ENCODE measurements at places on chromosomes 1 and 21. TPM values are rescaled to one million over a fixed set of nuclear protein-coding genes. Genes with fewer than 3 reads are reported as not detected.

The RNU1-3 gene
- polyA plus RNA-seq = not detected

GRCh38 chr1:210648588-210649269, 320.0 kb downstream of the HHAT start:
- DNase-seq = no peak

The RIMKLA gene
- 2.6 TPM for polyA plus RNA-seq

The CD1E gene
- 0.50 TPM for polyA plus RNA-seq

- DNase-seq = no peak
Measured at GRCh38 chr1:112507921-112508277, 866 bp upstream of the WNT2B start.

The GJB5 gene
- not detected for polyA plus RNA-seq

- DNase-seq = no peak
Measured at GRCh38 chr1:224759135-224759534, 143.0 kb downstream of the CNIH3 start.

DNA sequence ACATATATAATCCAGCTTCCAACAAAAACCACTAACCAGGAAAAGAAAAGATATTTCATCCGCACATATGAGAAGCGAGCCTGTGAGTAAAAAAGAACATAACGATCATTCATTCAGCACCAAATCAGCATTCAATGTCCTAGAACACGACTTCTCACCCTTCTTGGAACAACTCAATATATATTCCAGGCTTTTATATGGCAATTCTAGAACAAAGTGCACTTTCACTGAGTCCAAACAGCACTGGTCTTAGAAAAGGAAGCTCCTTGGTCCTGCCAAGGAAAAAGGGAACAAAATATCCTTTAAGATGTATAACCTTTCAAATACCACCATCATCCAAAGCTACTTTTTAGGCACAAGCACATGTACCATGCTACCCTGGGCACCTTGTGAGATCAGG, 44.5 kb downstream of the RPL5 start:
- no peak for DNase-seq

The CR1L gene
- not detected for polyA plus RNA-seq

The PLA2G2C gene
- polyA plus RNA-seq = not detected

The CD46 gene
- polyA plus RNA-seq = 18.6 TPM

DNA sequence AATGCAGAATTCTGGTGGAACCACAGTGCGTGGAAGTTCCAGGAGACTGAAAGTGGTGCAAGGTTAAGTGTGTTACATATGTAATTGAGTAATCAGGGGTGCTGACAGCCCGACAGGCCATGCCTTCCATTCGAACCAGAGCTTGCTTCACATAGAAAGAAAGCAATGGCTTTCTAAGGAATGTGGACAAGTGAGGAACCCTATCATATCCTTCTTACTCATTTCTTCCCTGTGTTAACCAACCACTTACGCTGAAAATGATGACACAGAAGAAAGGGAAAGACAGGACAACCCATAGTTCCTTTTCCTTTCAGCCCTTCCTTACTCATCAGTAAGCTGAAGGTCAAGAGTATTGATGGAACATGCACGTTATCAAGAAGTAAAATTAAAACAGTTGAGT, 48.1 kb upstream of the KCNA3 start:
- DNase-seq = no peak

DNA sequence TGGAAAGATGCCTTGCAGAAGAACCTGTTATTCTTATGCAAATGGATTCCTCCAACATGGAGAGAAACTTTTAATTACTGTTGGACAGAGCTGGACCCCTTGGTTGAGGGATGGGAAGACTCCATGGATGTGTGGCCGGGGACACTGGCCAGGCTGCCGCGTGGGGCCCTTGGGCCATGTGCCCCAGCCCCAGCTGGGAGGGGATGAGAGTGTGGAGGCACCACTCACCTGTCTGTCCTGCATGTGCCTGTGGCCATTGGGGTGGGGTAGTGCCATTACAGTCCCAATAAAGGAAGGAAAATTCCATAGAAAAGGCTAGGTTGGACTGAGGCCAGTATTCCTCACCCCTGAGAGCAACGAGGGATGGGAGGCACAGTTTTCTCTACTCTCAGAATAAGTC, 564.5 kb upstream of the PTBP2 start:
- no peak for DNase-seq

- DNase-seq = peak; percentile 38
Measured at GRCh38 chr1:41626616-41627375, 142.3 kb upstream of the EDN2 start.

The FCRL6 gene
- polyA plus RNA-seq = not detected

The ADGRB2 gene
- not detected for polyA plus RNA-seq

DNA sequence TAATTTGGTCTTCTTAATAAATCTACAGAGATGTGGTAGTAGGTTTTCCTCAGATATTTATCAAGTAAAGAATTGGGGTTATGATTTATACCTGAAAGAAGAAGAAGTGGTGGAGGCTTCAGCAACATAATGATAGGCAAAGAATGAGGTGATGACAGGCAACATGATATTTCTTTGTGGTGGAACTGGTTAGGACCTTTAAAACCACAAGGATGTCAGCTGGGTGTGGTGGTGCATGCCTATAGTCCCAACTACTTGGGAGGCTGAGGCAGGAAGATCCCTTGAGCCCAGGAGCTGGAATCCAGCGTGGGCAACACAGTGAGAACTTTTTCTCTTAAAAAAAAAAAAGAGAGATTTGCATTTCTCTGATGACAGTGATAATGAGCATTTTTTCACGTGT, 34.1 kb upstream of the COL11A1 start:
- DNase-seq = no peak

The MIXL1 gene
- polyA plus RNA-seq = not detected

- DNase-seq = no peak
Measured at GRCh38 chr1:41322835-41323234, 38.4 kb upstream of the FOXO6 start.

The ERICH3 gene
- 0.26 TPM for polyA plus RNA-seq

The IGSF3 gene
- polyA plus RNA-seq = 2.5 TPM

The GFI1 gene
- 3.6 TPM for polyA plus RNA-seq

DNA sequence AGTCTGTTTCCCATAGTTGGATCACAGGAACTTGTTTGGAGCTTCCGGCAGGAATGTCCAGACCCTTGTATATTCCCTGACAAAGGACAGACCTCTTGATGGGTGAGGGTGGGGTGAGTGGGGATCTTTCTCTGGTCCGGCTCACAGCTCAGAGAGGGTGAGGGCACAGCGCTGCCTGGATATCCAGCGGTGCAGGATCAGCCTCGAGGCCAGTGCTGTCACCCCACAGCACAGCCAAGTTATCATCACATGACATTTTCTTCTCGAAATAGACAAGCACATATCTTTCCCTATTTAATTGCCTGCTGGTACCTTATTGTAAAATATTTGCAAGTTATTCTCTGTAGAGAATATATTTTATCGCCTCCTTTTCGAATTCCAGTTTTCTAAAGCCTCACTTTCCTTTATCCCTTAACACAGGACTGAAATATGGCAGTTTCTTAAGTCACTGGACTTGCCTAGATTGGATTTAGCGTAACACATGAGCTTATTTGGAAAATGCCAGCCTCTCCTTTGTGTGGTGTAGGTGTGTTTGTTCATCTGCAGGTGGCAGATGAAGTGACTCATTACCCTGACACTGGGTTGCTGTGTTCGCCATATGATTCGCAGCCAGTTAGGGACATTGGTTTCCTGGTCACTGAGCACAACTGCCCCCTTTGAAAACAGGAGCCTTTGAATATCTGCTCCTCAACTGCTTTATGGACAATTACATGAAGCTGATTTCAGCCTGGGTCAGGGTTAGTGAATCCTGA, 21.4 kb downstream of the CLIC6 start:
- DNase-seq = no peak

GRCh38 chr1:198829944-198830343, 191.1 kb downstream of the PTPRC start:
- no peak for DNase-seq

- no peak for DNase-seq
Measured at GRCh38 chr1:187621951-187622350, 793.2 kb downstream of the PLA2G4A start.

The SGIP1 gene
- polyA plus RNA-seq = not detected

The SERPINC1 gene
- 0.10 TPM for polyA plus RNA-seq

DNA sequence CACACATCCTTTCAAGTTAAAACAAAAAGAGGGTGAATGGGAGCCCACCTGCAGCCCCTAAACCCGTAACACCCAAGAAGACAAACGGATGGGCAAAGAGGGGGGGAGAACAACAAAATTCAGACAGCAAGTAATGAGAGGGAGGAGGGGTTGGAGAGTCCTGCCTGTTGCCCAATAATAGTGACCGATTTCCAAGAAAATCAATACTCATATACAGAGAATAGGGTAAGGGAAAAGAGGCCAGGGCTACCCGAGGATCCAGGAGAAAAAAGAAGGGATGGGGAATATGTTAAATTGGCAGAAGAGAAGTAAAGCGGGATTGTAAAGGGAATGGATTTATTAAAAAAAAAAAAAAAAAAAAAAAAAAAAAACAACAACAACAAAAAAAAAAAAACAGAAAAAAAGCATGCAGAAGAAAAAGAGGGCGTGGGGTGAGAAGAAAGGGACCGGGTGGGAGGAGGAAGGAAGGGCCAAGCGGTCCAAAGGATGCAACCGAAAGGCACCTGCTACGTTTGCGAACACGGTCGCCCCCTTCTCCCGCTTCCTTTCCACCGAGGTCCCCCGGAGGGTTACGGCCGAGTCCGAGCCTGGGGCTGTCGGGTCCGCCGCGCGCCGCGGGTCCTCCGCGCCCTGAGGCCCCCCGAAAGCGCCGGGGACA, 930 bp downstream of the SLC30A10 start:
- no peak for DNase-seq

DNA sequence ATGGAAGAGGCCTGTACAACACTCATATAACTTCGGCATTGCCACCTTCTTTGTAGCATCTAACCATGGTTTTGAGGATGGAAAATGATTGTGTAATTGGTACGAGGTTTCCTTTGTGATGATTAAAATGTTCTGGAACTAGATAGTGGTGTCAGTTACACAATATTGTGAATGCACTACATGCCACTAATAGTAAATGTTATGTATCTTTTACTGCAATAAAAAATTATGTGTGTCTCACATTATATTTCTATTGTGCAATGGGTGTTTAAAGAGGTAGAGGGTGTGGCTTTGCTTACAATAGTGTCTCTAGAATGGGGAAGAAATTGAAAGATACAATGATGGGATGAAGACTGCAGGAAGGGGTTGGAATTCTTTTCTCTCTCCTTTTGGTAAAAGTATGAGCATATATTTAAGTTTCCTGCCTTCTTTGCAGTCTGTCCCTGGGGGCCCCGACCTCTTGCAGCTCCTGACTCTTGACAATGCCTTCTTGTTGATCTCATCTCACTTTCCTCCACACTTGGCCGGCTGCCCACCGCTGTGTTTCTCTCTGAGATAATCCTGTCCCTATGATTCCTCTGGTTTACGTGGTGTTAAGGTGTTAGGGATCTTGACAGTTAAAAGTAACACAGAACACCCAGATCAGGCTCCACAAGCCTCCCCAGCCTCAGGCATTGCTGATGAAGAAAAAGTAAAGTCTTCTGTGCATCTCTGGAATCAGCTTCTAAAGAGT, 39.3 kb downstream of the MTARC1 start:
- DNase-seq = no peak

GRCh38 chr1:238466459-238466858, 575.7 kb upstream of the ZP4 start:
- DNase-seq = no peak

The ATAD3C gene
- under 0.01 TPM for polyA plus RNA-seq

- no peak for DNase-seq
Measured at GRCh38 chr1:55860798-55861519, 645.8 kb upstream of the USP24 start.

DNA sequence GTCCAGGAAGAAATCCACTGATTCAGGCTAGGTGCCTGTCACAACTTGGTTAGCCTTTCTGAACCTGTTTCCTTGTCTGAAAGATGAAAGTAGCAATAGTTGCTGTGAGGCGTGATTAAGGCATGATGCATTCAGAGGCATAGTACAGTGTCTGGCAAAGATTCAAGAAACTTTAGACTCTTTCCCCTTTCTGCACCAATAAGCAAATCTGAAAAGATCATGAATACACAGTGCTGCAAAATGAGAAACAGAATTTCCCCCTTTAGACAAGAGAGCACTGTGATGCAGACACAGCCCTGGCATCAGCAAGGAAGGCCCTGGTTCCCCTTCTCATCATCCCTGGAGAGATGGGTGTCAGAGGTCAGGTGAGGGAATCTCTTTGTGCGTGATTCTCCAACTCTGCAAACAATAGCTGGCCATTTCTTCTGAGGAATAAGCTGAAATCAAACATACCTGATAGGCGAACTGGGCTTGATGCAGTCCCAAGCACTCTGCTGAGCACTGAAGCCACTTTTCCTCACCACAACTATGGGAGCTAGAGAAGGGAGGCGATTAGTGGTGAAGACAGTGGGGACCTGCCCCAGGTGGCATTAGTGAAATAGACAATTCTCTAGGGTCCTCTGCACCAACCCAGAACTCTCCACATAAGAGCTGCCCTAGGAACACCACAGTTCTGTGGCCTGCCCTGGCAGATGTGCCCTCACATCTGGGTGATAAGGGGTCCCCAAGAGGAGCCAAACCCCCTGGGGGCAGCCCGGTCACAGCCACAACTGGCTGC, 41.7 kb downstream of the ITPKB start:
- DNase-seq = no peak

DNA sequence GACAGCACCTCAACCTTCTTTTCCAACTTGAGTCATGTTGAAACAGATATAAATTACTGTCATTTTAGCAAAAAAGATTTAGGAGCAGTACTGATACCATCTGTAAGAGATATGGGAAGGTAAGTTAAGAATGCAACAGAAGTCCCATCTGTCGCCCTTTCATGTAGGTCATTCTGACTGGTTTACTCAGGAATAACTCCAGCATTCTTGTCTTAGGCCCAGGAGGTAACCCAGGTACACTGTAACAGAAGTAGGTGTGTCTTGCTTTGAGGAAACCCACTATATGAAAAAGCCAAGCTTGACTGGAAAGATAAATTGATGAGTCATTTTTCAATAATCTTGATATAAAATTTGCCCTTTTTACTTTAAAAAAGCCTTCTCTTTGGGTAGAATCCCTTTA, 35.4 kb downstream of the PGM1 start:
- DNase-seq = no peak

GRCh38 chr1:118862755-118863154, 125.4 kb downstream of the TBX15 start:
- DNase-seq = no peak

The ZFP69B gene
- 1.2 TPM for polyA plus RNA-seq

- DNase-seq = no peak
Measured at GRCh38 chr1:187203257-187203656, 374.5 kb downstream of the PLA2G4A start.

The AADACL4 gene
- 0.04 TPM for polyA plus RNA-seq

The FLG2 gene
- polyA plus RNA-seq = not detected

DNA sequence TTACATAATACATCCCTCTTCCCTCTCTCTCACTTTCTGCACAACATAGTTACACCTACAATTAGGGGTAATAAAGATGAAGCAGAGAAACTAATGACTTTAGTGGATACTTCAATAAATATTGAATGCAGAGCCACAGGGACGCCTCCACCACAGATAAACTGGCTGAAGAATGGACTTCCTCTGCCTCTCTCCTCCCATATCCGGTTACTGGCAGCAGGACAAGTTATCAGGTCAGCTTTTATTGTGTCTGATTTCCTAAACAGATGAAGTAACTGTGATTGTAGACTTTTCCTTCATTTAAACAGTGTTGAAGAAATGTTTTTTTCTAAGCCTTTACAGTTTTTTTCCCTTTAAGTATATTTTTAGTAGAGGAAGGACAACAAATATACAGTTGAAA, 281.6 kb downstream of the TPR start:
- no peak for DNase-seq
